ENCODE measurements at places on chromosomes 11 and 22.

DNA sequence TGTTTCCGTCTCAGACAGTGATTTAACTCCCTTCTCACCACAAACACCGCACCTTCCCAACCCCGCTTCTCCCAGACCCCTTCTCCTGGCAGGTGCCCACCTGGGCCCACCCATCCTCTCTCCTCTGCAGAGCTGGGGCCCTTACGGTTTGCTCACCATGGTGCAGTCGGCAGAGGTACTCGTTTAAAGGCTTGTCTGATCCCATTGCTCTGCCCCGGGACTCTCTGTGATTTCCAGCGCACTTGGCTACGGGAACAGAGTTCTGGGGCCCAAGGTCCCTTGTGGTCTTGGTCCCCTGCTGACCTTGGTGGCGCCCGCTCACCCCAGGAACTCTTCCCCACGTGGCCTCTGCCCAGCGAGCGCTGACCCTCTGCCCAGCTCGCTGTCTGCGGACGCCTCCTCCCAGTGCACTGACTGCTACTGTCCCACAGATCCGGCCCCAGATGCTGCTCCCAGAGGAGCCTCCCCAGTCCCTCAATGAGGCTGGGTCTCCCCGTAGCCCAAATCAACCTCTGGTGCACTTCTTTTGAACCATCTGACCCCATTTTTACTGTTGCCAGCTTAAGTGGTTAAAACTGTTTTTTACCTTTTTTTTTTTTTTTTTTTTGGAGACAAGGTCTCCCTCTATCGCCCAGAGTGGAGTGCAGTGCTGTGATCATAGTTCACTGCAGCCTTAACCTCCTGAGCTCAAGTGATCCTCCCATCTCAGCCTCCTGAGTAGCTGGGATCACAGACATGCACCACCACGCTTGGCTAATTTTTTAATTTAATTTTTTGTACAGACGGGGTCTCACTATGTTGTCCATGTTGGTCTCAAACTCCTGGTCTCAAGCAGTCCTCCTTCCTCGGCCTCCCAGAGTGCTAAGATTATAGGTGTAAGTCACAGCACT is 21.3 kb upstream of the CTSD start:
- DNase-seq = no peak

GRCh38 chr11:92131289-92131865 is 93.2 kb upstream of the FAT3 start:
- DNase-seq = no peak

- DNase-seq = no peak
These were observed 9.7 kb downstream of the MN1 start for GRCh38 chr22:27791859-27792241.

DNA sequence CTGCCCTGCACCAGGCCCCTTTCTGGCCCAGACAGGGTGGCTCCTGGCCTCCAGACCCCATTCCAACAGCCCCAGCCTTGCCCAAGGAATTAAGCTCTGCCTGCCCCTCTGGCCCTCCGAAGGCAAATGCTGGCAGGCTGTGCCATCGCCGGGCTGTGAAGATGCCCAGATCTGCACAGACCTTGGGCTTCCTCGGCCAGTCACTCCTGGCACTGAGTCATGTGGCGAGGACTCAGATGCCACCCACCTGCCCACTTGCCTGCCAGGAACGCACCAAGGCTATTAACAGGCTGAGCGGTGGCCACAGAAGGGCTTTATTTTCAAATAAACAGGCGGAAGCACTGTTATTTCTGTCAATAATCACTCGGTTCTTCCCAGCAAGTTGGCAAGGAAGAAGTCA is 50.3 kb upstream of the TTLL12 start:
- no peak for DNase-seq

- peak; percentile 92 for DNase-seq
These were observed at the start of gene ZFP91 for GRCh38 chr11:58578635-58579191. Gene ZFP91 (plus strand): TSS chr11:58579063. CDS start chr11:58579282, 219 bp downstream.

DNA sequence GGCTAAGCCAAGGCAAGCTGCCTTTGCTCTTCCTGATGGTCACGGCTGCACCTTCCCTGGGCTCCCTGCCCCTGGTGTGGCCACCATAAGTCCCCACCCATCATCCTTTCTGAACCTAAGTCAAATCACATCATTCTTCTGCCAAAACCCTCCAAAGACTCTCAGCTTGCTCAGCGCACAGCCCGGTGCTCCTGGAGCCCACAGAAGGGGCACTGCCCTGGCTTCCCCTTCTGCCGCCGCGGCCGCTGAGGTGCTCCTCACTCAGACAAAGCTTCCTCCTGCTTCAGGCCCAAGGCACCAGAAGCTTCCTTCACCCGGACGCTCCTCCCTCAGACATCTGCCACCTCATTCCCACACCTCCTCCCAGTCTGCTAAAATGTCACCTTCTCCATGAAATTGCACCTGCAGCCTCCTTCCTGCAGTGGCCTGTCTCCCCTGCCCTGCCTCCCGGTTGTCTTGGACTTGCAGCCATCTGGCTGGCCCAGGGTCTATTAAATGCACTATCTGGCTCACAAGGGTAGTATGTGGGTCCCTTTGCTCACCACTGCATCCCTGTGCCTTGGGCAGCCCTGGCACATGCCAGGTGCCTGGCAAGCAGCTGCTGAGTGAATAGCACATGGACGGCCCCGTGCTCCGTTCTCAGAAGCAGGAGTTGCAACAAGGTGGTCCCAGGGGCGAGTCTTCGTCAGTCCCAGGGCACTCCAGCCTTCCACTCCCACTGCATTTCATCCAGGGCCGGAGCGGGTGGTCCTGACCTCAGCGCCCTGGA is 108.2 kb downstream of the WNT7B start:
- no peak for DNase-seq

DNA sequence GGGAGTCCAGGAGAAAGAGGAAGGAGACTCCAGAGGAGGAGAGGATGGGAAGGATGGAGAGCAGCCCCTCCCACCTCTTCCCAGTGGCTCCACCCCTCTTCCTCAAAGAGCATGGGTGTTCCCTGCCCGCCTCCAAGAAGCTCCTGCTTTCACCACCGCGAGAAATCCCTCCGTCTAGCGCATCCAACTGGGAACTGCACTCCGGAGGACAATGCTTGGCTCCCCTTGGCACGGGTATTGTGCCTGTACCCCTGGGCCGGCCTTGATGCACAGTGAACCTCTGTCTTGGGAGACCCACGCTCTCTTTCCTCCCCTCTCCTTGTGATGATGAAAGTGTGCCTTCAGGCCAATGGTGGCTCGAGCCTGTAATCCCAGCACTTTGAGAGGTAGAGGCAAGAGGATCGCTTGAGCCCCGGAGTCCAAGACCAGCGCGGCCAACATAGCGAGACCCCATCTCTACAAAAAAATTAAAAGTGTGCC is 14.9 kb upstream of the ADA2 start:
- DNase-seq = no peak

DNA sequence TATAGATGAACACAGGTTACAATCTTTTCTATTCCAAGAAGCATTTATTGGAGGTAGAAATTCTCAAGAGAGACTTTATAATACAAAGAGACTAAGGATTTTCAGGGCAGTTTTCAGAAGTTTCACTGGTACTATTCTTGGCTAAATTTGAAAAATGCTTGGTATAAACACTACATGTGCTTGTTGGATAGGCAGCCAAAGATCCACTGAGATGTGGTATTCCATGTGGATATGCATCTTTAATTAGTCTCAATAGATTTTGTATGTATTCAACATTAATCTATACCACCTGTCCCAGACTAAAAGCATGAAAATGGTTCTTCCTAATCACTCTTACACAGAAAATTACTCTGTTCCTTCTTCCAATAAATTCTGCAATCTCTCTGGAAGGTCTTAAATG is 232.6 kb downstream of the CADM1 start:
- no peak for DNase-seq

DNA sequence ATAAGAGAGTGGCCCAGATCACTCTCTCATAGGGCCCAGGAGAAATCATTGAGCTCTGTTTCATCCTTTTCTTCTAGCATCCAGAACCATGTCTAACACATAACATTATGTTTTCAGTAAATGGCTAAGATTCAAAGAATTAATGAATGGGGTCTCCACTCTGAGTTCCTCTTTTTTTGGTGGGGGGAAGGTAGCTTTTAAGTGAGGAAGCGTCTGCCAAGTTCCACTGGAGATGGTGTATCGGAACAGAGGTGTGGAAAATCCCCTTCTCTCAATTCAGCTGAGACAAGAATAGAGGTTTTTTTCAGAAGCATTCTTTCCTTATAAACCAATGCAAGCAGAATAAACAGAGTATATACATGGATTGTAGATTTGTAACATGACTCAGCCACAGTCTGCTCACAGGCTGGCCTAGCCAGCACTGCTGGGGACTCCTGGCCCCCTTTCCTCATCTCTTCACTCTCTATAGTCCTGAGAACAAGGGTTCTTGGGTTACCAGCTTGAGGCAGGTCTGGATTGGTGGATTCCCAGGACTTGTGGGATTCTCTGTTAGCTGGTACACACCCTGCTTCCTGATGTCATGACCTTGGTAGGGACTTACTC is 97.2 kb downstream of the TRAF6 start:
- DNase-seq = no peak

DNA sequence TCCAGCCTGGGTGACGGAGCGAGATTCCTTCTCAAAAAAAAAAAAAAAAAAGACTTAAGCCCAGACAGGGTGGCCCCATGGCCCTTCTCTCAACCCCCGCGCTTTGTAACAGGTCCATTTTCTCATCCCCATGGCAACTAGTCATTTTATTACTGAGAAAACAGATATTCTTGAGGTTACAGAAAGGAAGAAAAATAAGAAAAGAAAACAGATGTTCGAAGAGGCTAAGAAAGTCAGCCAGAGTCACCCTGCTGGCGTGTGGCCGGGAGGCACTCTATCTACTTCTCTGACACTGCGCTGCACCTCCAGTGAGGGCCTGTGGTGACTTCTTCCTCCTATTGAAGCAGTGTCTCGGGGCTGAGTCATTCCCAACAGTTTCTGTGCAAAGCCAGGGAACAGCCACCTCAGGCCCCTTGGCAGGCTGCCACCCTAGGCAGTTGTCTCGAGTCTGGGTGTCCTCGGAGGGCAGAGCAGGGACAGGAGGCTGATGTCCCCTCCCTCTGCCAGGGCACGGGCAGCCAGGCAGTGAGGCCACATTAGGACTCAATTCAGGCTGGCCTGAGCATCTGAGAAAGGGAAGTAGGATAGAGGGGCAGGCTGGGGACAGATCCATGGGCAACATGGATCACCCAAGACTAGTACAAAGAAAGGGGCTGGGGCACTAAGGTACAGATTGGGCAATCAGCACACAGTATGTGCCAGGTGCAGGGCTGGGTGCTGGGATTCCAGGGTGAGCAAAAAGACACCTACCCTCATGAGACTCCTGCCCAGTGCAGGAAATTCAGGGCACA is 16.4 kb upstream of the SYVN1 start:
- peak; percentile 61 for DNase-seq

- DNase-seq = no peak
These were observed 1.7 kb upstream of the DIXDC1 start for GRCh38 chr11:111935317-111936039.

GRCh38 chr11:64284962-64285884 is at the start of gene GPR137:
Gene GPR137 (plus strand): TSS chr11:64285848. CDS start chr11:64286525, 677 bp downstream.
- DNase-seq = peak; percentile 68

- DNase-seq = no peak
These were observed 12.4 kb downstream of the PICK1 start for GRCh38 chr22:38069372-38070249.

DNA sequence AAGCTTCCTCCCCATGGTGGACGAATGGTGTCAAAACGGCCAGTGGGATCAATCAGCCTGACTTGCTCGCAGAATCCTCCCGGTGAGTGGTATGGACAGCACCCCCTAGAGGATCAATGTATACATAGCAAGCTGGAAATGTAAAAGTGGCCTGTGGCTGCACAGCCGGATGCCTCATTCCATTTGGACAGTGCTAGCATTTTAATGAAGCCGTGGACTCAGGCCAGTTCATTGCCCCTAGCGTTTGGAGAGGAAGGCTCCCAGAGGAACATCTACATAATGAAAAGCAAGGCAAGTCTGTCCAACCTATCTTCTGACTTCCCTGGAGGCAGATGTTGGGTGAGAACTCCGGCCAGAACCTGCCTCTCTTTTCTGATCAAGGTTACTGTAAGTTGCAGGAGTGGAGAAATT is 942.3 kb downstream of the NTM start:
- DNase-seq = no peak

DNA sequence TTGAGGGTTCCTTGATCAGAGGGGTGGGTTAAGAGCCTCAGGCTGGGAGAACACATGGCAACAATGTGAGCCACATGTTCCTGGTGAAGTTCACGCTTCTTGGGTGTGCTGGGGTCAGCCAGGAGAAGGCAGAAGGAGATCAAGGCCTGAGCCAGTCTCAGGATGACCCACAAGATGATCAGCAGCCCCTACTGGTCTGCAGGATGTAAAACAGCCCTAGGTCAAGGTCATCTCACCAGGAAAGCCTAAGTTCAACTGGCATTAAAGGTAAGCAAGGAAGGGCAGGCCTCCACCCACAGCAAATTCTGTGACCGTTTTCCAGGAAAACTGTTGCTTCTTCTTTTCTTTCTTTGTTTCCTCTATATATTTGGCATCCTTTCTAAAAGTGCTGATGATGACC is 156.7 kb upstream of the KIRREL3 start:
- DNase-seq = no peak

DNA sequence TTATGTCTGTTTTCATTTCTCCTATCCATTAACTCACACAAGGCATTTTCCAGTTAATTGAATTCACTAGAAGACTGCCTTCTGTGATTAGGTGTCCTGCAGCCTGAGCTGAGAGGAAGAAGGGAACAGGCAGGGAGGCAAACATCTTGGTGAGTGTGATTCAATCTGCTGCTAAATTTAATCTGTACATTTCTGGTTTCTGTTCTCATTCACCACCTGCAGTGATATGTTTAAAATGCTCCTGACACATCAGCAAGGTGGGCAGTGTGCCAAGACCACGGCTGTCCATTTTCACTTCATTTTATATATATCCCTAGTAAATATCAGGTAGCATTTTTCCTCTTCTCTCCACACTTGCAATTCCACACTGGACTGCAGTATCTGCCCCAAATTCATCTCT is 416.5 kb downstream of the TMEM135 start:
- DNase-seq = no peak

GRCh38 chr11:30454111-30454510 is 131.2 kb downstream of the ARL14EP start:
- DNase-seq = no peak

DNA sequence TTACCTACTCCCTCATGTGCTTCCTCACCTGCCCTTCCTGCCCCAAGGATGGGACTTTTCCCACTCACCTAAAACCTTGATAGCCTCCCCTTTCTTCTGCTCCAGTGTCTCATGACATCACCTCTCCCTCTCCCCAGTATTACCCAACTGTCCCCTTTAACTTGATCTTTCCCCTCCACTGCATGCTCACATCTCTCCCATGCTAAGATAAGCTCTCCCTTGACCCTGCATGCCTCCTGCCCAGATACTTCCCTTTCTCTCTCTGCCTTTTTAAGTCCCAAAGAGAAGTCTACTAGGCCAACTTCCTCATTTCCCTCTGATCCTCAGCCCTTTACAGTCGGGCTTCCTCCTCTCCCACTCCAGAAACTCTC is 14.8 kb downstream of the CD3E start:
- DNase-seq = no peak

DNA sequence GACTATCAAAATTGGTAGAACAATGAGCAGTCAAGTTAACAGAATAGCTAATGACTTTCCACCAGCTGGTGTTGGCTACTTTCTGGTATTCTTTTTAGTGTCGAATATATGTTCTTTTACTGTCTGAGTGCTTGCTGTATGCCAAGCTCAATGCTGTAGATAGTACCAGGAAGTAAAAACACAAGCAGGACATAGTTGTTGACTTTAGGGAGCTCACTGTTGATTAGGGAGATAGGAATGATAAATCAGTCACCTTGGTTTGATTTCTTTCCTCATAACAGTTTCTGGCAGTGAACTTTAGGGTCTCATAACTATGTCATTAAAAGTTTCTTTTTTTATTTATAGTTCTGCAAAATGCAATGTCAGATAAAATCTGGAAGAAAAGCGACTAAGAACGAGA is 9.0 kb downstream of the HMGXB4 start:
- no peak for DNase-seq

GRCh38 chr11:77175869-77176539 is 48.0 kb downstream of the MYO7A start:
- DNase-seq = no peak
